ENCODE measurements at places on chromosomes 5 and 9.
A peak's percentile ranks its signal among the peaks of the same experiment; 100 is the strongest.

DNA sequence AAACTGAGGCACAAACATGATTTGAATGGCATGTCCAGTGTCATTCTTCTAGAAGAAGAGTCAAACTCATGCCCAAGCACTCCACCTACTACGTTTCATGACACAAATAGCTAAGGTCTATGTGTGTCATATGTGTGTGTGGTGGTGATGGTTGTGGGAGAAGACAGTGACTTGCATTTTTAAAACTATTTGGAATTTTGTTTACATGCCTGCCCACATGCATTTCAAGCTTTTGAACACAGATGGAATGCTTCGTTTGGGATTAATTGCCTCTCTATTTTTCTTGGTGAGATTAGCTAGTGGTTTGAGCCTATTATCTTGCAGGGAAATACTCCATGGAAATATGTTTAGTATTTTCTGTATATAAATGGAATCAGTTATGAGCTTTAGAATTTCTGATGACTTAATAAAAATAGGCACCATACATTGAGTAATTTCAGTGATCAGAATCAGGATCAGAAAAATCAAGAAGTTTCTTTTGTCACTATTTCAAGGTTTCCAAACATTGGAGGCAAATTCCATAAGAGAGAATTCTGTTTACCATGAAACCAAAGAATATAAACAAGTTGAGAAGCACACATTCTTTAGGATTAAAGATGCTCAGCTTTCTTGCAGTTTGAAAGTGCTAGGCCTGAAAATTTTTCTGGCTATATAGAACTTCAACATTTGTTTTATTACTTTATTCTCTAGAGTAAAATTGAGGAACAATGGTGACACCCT, 260.3 kb upstream of the SEMA6A start:
- DNase-seq = no peak

DNA sequence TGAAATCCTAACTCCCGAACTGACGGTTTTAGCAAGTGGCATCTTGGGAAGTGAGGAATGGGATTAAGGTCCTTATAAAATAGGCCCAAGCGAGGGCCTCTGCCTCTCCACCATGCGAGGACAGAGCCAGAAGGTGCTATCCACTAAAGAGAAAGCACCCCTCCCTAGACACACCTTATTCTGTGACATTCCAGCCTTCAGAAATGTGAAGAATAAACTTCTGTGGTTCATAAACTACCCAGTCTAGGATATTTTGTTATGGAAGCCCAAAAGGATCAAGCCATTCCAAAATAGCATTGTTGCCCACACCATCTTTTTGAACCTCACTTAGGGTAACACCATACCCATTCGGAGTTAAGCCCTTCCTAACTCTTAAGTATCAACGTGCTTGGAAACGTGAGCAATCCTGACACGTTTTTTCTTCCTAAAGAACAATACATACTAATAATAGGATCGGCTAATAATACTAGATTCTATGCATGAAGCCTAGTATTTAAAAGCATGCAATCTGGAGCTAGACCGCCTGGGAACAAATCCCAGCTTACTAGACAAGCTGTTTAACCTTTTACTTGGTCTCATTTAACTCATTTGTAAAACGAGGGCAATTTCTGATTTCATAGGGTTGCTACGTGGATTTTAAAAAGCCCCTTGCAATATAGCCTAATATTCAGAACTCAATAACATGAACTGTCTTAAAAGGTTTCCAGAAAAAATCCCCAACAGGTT, 1.1 kb upstream of the SMC2 start:
- DNase-seq = peak; percentile 24

GRCh38 chr5:61320860-61321259, 11.2 kb upstream of the ZSWIM6 start:
- no peak for DNase-seq

GRCh38 chr5:141729387-141730006, 47.5 kb upstream of the ARAP3 start:
- no peak for DNase-seq

GRCh38 chr9:124576751-124577150, 69.6 kb upstream of the NR5A1 start:
- DNase-seq = peak; percentile 32

DNA sequence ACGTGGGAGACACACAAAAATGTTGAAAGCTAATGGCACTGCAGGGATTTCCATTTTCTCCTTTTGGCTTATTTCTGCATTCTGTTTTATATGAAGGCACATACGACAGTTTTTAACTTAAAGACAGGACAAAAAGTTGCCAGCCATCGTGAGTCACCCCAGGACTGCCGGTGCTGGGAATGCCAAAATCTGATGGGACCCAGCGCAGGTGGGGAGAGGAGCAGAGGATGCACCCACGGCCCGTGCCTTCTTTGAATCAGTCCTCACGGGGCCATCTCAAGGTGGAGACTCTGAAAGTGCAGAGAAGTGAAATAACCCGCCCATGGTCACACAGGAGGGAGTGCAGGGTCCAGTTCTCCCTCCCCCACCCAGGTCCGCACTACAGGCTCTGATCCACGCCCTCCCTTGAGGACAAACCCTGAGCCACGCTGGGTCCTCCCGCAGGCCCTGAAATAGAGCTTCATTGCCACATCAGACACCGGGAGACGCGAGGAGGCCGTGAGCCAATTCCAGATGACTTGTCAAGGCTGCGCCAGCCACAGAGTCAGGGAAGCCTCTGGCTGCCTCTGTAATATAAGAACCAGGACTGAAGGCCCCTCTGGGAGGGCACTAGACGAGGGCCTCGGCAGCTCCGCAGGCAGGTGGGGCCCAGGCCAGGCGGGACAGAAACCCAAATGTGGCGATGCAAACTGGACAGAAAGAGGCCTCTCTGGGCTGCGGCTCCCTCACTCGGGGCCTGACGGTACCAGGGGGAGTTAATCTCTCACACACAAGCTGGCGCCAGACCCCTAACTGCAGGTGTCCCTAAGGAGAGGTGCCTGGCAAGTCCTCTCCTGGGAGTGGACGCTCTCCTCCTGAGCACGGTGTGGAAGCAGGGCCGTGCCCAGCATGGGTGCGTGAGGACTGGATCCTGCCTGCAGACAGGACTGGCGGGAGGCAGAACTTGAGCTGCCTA, 22.9 kb downstream of the ADAMTS2 start:
- peak; percentile 68 for DNase-seq

- no peak for DNase-seq
Observed at GRCh38 chr5:132483661-132484390, 6.7 kb downstream of the IRF1 start.

DNA sequence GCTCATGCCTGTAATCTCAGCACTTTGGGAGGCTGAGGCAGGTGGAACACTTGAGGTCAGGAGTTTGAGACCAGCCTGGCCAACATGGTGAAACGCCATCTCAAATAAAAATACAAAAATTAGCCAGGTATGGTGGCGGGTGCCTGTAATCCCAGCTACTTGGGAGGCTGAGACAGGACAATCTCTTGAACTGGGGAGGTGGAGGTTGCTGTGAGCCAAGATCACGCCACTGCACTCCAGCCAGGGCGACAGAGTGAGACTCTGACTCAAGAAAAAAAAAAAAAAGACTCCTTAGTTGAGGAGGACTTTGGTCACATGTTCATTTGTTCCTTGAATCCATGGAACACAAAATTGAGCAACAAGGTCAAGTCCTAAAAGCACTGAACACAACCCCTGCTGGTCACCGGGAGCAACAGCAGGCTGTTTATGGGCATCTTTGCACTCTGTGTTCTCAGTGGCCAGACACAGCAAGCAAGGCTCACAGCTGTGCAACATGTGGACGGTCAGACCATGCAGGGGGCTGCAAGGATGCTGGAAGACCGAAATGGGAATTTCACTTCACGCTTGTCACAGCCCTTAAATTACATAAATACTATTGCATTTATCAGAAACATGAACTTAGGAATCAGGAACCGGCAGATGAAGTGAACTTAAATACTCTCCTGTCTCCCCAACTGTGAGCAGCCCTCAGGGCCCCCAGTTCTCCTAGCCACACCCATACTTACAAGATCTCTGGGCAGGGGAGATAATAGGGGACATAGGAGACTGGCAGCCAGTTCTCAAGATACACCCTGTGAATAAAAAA, 2.8 kb downstream of the GBGT1 start:
- DNase-seq = peak; percentile 73

DNA sequence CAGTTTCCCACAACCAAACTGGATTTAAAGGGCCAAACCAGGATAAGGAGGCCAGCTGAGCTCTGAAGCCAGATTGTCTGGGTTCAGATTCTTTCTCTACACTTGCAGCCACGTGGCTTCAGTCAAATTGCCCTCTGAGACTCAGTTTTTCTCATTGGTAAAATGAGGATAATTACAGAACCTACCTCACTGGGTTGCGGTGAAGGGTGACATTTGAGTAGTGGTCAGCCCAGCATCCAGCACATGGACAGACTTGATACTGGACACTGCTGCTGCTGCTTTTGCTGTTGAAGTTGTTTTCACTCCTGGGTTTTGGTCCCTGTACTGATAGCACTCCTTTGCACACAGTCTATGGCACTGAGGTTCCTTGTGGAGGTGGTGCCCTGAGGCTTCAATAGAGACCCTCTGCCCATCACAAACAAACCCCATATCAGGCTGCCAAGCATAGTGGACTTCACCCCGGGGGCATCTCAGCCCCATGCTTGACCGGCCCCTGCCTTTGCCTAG, 25.7 kb upstream of the CDKN2AIPNL start:
- DNase-seq = peak; percentile 24
